Fibroblast of lung (primary cell): ENCODE measurements at places on chromosomes 11 and 22.

GRCh38 chr22:17707526-17707925 lies 66.7 kb downstream of the BID start:
- H3K27me3 ChIP-seq, result no peaks in the 10 kb centered on the region
- peak overlapping the region; percentile 55 for H3K4me3 ChIP-seq
- H3K27ac ChIP-seq, result peak overlapping the region; percentile 57
- DNase-seq, result peak; percentile 32
- H3K36me3 ChIP-seq, result no peaks in the 10 kb centered on the region

- H3K4me3 ChIP-seq, result no peak overlapping the region
- no peaks in the 10 kb centered on the region for H3K4me1 ChIP-seq
- H3K36me3 ChIP-seq, result no peaks in the 10 kb centered on the region
- H3K27me3 ChIP-seq, result no peaks in the 10 kb centered on the region
- no peak overlapping the region for H3K27ac ChIP-seq
These were observed 798.9 kb downstream of the KCNA4 start for GRCh38 chr11:29217901-29218300.

- no peak overlapping the region for H3K27ac ChIP-seq
- DNase-seq, result no peak
These were observed 249.2 kb downstream of the DLG2 start for GRCh38 chr11:85377901-85378300.

DNA sequence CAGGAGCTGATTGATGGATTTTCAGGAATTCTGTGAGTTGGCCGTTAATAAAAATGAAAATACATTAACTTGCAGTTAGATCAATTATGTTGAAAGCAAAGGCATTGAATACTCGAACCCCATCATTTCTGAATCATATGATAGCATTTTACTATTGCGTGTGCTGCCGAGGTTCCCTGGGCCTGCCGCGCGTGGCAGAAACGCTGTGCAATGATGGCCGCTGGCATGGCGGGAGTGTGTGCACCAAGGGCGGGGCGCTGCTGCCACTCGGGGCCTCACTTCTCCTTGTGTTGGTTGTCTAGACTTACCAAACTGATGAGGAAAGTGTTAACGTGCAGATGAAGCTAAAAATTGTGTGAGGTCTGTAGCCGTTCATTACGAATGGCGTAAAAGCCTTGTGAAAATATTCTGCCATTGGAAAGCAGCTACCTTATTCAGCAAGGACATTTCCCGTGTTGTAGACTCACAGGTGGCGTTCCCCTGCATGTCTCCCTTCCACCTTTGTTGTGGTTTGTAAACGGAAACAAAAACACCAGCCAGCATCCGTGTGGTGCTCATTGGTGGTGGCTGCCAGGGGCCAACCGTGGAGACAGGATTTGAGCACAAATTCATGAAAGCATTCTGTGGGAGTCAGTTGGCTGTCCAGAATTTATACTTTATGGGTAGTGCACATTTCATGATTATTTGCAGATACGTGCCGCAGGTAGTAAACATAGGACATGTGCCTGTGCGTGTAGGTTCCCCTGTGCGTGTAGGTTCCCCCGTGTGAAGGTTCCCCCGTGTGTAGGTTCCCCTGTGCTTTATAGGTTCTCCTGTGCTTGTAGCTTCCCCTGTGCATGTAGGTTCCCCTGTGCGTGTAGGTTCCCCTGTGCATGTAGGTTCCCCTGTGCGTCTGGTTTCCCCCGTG lies 5.9 kb upstream of the GRAMD4 start:
- no peak overlapping the region for H3K4me3 ChIP-seq
- no peak for DNase-seq
- H3K27me3 ChIP-seq, result no peaks in the 10 kb centered on the region
- no peaks in the 10 kb centered on the region for H3K4me1 ChIP-seq

- no peaks in the 10 kb centered on the region for H3K4me1 ChIP-seq
- no peak for DNase-seq
- H3K27me3 ChIP-seq, result no peaks in the 10 kb centered on the region
- no peak overlapping the region for H3K27ac ChIP-seq
These were observed 213.9 kb upstream of the C11orf87 start for GRCh38 chr11:109208121-109208520.
